CD4-positive, alpha-beta T cell treated with Interferon gamma for 1 hour (primary cell): ENCODE measurements at places on chromosomes 7 and 10.

DNA sequence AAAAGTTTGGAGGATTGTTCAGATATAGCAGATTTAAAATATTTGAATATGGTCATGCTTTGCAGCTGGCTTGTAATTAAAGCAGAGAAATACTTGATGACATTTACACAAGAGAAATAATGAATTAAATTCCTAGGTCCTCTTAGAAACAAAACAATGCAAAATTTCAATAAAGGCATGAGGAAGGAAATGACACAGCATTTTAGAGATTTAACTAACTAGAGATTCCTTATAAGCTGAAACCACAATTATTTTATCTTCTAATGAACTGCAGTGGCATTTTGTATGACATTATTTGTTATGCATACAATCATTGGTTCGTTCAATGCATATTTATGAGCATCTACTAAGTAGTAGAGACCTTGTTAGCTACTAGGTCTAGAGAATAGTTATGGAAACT is 490.9 kb downstream of the ZWINT start:
- DNase-seq = no peak

GRCh38 chr7:44383566-44383965 is 58.2 kb upstream of the CAMK2B start:
- DNase-seq = no peak

DNA sequence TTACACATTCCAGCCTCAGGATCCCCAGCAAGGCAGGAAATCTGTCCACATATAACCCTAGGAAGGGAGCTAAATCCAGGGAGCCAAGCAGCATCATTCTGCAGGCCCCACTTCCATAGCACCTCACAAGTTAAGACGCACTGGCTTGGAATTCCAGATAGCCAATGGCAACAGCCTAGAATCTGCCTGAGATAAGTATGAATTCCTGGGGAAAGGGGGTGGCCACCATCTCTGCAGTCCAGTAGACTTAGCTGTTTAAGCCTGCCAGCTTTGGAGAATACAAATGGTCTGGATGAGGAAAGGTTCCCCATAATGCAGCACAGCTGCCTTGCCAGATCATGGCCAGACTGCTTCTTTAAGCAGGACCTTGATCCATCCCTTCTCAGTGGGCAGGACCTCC is 179.4 kb upstream of the PRSS1 start:
- no peak for DNase-seq

DNA sequence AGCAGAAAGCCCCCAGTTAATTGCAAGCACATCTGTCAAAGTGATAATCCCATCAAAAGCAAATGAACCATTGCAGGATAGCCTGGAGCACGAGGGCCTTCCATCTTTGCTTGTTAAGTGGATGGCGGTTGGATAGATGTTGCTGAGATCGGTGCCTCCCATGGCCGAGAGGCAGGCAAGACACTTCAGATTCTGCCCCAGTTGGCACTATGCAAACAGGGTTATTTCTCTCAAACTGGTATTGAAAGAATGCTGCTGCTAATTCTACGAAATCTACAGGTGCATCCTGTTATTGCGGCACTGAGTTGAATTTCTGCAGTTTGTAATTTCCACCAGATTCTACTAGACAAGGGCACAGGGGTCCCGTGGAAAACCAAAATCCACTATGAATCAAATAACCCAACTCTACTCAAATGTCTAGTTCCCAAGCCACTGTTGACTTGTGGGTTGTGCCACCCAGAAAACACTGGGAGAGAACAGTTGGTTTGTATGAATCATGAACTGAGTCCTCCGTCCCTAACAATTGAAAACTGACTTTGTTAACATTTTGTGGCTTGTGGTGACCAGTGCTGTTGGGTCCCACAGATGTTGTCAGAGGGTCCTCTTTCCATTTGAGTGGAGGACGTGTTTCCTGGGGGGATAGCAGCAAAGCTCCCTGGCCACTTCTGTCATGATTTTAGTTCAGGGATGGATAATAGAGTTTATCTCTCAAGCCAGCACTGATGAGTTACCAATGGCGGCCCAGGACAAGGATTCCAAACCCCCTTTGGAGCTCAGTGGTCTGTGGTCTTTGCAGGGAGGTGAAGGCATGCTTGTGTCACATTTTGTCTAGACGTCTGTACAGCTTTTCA is 7.1 kb upstream of the IL2RA start:
- DNase-seq = no peak

DNA sequence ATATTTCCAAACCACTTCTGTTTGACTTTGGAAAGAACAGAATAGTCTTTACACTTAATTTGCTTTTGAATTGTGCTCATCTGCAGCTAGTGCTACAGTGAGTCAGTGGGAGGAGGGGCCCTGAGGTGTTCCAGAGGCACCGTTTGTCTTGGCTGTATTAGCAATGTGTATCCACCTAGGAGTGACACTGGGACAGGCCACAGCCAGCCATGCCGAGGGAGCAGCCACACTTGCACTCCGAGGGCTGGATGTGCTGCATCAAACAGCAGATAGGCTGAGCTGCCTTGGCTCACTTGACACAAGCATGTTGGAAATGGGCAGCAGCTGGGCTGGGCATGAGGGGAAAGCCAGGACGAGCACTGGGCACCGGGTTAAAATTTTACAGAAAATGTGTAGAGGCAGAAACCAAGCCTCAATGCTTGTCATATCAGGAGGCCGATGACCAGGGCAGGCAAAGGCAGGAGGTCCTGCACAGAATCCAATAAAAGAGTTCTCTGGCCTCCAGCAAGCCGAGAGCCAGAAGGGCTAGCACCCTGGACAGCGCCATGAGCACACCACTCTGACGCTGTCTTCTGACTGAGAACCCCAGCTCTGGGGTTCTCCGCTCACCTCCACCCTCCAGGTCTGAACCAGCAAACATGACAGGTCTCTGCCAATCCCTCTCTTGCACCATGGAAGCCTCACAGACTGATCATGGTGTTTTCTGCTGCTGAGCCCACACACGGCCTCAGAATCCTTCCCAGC is 163.3 kb downstream of the GRID1 start:
- no peak for DNase-seq

DNA sequence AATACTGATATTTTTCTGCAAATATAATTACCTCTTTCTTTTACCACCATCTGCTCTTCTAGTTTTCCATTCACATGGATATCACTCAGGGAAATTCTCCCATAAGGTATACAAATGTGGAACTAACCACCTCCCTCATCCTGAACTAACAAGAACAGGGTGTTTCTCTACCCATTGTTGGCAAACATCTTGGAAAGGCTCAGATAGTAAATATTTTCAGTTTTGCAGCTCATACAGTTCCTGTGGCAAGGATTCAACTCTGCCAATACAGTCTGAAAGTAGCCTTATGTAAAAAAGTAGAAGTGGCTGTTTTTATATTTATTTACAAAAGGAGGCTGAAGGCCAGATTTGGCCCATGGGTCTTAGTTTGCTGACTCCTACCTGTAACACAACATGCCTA is 513.0 kb upstream of the TEX47 start:
- DNase-seq = no peak

DNA sequence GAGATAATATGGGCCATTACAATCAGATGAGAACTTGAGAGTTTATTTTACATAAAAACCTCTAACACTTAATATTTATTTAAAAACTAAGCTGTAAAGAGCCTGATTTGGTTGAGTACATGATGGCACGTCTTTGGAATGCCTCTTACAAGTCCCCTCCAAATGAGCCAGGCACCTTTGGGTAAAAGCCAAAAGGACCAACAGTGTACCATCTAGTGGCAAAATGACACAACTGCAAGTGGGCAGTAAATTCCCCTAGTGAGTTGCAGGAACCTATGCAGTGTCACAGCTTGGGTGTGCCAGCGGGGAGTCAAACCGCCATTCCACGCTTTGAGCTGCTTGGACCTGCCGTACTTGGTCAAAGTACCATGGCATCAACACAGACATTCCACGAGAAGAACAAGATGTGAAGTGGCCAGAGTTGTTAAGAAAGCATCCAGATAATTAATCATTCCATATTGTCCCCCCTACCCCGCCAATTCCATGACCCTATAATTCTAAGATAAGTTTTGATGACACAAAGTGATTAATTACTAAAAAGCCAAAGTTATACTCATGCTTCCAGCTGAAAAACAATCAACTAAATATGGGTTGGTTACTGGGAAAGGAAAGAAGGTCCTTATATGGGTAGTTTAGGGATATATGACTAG is 115.2 kb downstream of the SORBS1 start:
- DNase-seq = peak; percentile 5

- no peak for DNase-seq
Measured at GRCh38 chr7:89200758-89201157, 405.2 kb upstream of the TEX47 start.

DNA sequence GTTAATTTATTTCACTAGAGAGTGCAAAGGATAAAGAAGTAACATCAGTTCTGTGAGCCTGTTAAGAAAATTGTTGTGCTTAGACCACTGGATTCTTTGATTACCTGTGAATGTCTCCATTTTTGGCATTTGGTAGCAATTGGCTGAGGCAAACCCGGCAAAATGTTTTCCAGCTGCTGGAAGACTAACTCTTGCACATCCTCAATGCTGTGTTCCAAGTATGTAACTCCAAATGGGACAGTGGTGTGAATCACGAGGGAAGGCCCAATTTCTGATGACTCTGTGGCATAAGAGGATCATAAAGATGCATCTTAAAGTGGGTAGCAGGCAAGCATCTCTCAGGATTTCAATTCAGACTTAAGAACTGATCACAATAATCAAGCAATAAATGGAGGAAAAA is 268.8 kb downstream of the RNLS start:
- DNase-seq = no peak

DNA sequence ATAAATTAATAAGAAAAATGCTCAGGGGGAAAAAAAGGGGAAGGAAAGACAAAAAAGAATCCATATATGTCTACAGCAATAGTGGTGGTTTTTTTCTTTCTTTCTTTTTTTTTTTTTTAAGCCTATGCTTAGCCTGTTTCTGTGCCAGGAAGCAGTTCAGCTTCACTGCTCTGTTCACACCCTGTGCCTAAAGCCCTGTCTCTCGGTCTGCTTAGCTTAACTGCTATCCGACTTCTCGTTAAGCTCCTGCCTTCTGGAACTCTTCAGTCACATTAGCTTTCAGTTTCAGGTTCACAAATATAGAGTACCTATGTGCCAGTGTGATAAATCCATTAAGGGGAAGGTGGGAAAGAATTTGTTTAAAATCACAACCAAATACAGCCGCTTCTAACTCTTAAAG is 26.5 kb upstream of the NRG3 start:
- no peak for DNase-seq

DNA sequence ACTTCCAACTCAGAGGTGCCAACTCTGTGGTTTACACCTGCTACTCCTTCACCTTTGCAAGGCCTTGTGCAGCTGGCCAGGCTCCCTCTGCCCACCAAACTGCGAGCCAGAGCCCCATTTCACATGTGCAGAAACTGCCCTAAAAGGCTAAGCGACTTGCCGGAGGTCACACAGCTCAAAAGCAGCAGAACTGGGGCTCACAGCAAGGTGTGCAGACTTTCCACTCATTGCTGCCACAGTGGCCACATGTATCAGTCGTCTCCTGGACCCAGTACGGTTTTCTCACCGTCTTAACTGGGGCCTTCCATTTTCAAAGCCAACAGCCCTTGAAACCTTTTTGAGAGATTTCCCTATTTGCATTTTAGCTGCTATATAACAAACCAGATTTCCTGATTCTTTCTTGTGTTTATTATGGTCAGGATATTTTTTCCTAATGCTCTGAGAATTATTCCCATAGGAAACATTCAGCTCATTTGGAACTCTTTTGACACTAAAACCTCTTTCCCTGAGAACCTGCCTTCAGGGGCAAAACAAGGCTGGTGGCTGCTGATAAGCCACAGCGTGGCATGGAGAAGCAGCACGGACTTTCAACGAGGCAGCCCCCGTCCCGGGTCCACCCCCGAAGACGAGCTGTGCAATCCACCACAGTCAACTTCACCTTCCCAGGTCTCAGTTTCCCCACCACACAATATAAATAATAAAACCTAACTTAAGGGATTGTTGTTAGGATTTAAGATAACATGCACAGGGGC is 29.9 kb downstream of the SORBS1 start:
- DNase-seq = no peak

DNA sequence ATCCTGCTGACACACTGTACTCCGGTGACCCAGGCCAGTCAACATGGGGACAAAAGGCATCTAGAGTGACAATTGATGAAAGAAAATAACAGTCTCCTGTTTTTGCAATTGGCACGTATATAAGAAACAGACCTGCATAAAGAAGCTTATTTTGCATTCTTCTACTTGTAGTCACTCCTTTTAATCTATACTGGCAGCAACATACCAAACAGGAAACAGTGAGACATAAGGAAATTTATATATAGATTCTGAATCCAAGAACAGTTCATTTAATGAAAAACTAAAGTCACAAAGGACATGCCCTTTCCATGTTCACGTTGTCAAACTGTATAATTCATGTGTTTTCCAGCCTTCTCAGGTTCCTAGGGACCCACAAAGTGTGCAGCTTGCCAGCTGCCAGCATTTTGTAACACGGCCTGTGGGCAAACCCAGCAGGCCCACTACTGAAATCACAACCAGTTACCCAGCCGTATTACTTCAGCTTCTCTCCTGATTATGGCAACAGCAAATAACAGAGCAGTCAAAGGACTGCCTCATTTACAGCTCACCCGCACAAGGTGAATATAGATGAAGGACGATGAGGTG is 72.3 kb downstream of the AMPH start:
- DNase-seq = no peak
